ENCODE measurements at places on chromosomes 3 and 15. TPM values are rescaled to one million over a fixed set of nuclear protein-coding genes. Genes with fewer than 3 reads are reported as not detected.

INO80 gene
- total RNA-seq, result 27.3 TPM

SPATA12 gene
- total RNA-seq, result 0.43 TPM

CRYGS gene
- not detected for total RNA-seq

ANKRD34C gene
- not detected for total RNA-seq

PLSCR2 gene
- not detected for total RNA-seq

CPNE4 gene
- total RNA-seq, result not detected

DNA sequence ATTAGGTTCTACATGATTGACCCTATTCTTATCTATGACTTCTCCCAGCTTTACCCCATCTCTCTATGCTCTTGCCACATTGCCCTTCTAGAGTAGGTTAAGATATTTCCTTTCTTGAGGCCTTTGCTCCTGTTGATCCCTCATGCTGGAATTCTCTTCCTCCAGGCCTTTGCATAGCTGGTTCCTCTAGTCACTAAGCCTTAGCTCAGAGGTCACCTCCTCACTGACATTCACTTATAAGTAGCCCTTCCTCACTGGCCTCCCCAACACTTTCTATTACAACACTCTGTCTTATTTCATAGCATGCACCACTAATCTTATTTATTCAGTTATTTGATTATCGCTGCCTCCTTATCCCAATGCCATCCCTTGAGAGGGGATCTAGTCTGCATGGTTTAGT lies 228.4 kb upstream of the COL8A1 start:
- DNase-seq, result no peak

DNA sequence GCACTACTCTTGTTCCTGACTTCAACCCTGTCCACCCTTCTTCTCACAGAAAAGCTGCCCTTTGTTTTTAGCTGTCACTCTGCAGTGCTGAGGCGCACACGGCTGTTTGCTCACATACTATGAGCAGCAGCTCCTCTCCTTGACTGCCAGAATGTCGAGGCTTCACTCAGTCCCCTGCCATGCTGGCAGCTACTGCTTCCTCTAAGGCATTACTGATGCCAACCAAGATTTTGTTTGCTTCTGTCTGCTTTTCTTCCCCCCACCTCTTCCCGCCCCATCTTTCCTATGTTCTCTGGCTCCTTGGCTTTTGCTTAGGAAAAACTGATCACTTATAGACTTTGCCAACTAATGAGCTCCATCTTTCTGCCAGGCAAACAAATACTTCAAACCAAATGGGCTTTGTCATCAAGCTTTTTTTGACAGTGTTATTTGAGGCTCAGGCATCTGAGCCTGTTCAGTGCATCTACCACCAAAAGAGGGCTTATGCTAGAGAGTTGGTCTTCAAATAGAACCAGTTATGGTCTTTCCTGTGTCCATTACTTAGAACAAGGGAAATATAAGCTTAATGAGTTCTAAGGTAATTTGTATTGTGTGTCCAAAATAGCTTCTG lies 81.0 kb downstream of the FBXL2 start:
- no peak for DNase-seq

DNA sequence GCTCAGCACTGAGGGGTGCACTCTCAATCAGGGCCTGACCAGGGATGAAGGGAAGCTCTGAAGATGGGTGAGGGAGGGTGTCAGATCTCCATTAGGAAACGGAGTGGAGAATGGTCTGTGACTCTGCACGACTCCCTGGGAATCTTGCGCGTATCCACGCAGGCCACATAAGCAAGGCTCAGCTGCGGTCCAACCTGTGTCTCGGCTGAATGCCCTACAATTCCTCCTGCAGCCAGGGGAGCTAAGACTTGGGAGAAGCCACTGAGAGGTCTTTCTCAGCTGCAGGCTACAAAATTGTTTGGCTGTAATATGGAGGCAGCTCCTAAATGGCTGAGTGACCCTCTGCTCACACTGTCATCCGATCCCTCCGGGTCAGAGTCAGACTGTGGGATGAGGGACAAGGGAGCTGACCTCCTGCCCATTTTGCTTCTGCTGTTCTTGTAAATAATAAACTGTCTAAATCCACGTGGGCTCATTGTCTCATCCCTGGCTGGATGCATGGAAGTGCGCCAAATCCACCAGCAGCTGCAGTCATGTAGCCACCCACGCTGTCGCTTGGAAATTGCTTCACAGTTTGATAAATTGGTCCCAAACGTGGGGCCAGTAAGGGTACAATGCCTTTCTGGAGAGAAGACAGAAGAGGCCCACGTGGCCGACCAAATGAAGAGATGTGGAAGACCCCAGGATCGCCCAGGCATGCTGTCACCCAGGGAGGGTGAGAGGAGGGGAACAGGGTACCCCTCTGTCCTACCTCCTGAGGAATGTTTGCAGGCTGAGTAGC lies 30.5 kb downstream of the ALS2CL start:
- peak; percentile 9 for DNase-seq

DNA sequence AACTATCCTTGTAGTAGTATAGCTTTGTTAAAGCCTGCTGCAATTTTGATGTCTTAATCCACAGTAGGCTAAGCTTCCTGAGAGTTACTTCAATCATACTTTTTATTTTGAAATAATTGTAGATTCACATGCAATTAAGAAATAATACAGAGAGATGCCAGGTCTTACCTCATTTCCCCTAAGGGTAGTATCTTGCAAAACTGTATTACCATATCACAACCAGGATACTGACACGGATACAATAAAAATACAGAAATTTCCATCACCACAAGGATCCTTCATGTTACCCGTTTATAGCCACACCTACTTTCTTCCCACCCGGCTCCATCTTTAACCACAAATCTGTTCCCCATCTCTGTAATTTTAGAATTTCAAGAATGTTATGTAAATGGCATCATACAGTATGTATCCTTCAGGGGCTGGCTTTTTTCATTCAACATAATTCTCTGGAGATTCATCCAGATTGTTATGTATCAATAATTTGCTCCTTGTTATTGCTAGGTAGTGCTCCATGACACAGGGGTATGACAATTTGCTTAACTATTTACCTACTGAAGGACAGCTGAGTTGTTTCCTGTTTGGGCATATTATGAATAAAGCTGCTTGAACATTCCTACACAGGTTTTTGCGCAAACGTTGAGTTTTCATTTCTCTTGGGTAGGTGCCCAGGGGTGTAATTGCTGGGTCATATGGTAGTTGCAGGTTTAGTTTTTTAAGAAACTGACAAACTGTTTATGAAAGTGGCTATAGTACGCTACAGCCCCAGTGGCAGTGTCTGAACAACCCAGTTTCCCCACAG lies 21.6 kb downstream of the BDH1 start:
- no peak for DNase-seq

DNA sequence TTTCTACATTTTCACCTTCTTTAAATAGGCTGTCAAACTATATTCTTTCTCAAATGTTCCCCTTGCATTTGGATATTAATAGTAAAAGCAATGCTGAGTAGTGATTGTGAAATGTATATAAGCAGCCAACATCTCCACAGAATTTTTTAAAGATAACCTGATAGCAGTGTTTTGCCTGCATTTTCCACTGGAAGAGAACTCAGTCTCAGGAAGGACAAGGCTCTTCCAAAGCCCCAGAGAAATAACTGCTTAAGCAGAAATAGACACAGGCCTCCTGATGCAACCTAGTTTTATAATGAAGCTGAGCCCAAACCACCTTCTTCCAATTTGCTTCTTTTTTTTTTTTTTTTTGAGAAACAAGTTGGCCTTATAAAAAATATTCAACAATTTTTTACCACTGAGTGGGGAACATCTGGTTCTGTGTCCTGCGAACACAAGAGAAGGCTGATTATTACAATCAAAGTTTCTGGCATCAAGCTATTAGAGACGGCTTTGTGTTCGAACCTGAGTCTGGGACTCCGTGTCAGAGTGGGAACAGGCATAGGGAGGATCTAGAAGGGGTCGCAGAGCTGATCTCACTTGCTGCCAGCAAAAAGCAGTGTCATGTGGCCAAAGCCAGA lies 332.5 kb upstream of the TBL1XR1 start:
- no peak for DNase-seq

DNA sequence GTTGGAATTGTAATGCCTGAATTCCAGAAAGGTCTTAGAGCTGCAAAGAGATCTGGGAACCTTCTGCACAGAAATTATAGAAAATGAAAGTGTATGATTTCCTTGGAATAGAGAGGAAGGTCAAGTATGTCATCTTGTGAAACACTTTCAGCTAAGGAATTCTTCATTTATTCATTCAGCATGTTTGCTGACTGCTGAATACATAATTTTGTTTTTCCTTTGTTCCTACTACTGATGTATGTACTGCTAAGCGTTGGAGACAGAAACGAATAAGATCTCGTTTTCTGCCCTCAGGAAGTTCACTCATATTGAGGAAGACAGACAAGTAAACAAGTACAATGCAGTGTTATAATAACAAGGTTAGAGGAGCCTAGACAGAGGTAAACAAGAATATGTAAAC lies 14.3 kb upstream of the IL20RB start:
- DNase-seq, result no peak

DNA sequence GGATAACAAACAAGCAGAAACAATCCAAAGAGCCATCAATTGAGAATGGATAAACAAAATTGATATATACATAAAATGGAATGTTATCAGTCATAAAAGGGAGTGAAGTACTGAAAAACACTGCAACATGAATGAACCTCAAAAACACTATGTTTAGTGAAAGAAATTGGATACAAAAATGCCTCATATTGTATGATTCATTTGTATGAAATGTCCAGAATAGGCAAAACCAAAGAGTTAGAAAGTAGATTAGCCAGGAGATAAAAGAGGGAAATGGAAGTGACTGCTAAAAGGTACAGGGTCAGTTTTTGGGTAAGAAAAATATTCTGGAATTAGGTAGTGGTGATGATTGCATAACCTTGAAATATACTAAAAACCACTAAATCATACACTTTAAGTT lies 9.8 kb upstream of the SLC25A36 start:
- no peak for DNase-seq

- DNase-seq, result no peak
Measured at GRCh38 chr3:72259755-72260587, 475.0 kb upstream of the PROK2 start.

All from epithelial cell of proximal tubule (primary cell).